ENCODE measurements at places on chromosomes 3 and 15.

DNA sequence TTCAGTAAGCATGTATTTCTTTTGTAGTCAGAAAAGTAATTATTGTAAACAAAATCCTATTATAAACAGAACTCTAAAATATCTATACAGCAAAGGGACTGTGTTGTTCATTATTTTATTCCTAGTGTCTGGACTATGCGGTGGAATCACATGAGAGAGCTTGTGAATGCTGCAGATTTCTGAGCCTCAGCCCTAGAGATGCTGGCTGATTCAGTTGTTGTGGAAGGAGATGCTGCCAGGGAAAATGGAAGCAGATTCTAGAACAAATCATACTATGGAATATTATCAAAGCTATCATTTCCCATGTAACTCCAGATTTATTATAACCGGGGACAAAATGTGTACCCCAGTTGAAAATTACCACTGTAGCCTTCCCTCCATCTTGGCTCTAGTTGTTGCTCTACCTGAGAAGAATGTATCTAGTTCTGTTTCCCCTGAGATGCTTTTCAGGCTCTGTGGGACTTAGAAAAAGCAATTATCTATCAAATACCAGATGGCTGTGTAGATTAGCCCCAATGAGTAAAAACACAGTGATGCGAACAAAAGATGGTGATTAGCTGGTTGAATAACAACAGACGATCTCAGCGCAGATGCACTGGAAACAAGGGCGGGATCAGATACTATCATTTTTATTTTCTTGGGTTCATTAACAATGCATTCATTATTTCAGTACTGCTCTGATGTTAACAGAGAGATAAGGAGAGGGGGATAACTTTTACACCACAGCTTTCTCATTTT lies 131.3 kb downstream of the TMEM108 start:
- no peak for DNase-seq

GRCh38 chr3:58801541-58801940 lies 135.0 kb upstream of the FAM3D start:
- peak; percentile 3 for DNase-seq

- DNase-seq, result no peak
Measured at GRCh38 chr15:64843991-64844390, 2.3 kb downstream of the PLEKHO2 start.

- no peak for DNase-seq
Measured at GRCh38 chr15:44883199-44883877, 73.1 kb upstream of the TERB2 start.

- DNase-seq, result peak; percentile 67
Measured at GRCh38 chr15:36831904-36832287, 252.5 kb downstream of the CDIN1 start.

DNA sequence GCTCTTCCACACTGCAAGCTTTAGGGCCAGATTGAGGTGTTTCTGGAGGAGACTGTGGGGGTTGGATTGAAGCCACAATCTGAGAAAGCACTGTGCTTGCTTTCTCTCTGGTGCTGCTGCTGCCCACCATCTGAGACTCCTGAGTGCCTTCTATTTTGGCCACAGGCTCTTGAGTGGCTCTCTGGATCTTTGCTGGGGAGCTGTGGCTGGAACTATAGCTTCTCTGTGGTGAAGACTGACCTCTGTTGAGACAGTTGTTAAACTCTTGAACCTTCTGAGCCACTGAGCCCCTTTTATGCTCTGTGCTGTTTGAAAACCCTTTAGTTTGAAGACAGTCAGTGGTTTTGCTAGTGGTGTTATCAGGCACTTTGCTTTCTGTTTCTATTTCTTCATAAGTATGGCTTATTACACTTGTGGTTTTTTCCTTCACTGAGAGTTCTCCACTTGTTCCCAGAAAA lies 108.7 kb upstream of the TSPAN3 start:
- DNase-seq, result peak; percentile 63

GRCh38 chr15:84992157-84992944 lies 10.7 kb downstream of the PDE8A start:
- DNase-seq, result no peak

GRCh38 chr3:99483841-99484240 lies 154.6 kb upstream of the COL8A1 start:
- no peak for DNase-seq

DNA sequence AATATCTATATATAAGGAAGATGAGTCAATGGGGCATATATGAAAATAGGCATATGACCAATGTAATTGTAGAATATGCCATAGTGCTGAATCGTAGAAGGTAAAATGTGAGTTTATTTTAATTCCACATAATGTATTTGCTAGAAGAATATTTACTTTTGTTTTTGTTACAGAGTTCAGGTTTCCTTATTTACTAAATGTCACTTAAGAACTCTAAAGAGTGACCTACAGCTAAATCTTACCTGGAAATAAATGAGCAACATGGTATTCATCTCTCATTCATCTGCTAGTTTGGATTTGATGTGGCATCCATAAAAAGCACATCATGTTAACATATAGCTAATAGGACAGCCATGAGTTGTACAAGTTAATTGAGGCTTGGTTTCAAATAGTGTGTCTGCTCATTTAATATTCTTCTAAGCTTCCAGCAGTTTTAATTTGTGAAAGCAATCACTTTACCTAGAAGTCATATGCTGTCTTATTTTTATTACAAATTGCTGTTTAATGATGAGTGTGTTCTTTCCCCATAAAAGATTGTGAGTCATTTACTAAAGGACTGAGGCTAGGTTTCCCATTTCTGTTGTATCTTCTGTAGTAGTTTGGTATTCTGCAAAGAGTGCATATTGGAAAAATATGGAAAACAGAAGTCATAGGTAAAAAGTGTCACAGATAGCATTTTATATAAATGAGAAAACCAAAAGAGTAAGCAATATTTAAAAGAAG lies 222.1 kb upstream of the POU1F1 start:
- DNase-seq, result no peak

- peak; percentile 39 for DNase-seq
Measured at GRCh38 chr15:57376696-57377477, 582 bp downstream of the CGNL1 start.

DNA sequence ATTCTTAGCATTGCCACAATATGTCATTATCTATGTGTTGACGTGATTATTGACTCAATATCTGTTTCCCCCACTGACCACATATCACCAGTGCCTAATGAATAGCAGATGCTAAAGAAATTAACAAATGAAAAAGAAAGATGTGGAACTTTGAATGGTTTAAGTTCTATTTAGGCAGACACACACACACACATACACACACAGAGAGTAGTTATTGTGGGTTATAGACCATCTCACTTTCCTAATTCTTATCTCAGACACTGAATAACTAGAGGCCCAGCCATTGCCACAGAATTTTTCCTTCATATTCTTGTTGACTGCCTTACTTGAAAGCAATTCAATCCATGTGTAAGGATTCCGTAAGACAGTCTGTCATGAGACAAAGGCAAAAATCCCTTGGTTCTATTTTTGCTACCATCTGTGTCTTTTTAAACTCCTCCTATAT lies 61.9 kb upstream of the PHLDB2 start:
- no peak for DNase-seq

DNA sequence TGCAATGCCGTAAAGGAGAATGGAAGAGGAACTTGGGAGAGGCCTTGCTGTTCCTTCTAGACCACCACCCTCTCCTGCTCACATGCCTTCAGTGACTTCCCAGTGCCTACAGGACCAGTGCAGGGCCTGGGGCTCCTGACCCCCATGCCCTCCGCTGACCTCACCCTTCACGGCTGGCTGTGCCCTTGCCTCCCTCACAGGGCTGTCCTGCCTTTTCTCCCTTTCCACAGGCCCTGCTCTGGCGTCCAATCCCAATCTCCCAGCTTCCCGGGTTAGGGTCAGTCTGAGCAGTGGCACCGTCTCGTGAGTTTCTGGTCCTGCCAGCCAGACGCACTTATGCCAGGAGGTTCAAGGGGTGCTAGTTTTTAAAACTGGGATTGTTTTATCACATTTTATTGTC lies 110.4 kb downstream of the WNT7A start:
- DNase-seq, result no peak

- DNase-seq, result no peak
Measured at GRCh38 chr3:189269365-189269764, 97.6 kb downstream of the TPRG1 start.

DNA sequence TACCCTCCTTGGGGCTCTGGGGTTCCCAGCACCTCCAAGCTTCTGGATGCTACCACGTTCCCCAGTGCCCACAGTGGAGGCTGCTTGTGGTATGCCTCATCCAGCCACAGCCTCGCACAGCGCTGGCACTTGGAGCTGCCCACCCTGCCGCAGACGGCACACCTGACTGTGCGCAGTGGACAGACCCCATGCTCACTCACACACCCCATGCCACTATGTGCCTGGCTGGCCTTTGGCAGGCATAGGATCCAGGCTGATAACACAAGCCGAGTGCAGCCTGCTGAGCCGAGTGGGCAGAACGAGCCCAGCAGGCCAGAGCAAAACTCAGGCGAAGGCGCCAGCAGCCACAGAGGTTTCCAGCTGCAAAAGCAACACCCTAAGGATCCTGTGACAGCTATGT lies 311.5 kb downstream of the ULK4 start:
- no peak for DNase-seq

GRCh38 chr3:129122412-129123011 lies 908 bp upstream of the RAB43 start:
- DNase-seq, result peak; percentile 30

DNA sequence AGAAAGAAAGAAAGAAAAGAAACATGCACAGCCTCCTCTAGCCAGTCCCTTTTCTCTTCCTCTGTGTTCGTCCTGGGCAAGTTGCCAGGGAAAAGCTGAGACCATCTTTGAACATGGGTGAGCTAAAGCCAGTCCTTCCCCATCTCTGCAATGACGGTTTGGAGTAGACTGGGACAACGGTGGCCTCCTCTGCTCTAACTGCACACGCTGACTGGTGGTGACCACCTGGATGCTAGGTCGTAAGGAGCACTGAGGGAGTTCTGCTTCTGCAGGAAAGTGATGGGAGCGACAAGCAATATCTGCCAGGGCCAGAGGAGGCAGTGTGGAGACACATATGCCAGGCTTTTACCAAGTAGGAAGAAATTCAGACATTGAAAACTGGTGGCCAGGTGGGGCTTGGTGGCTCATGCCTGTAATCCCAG lies 111.7 kb downstream of the NUP210 start:
- peak; percentile 38 for DNase-seq

DNA sequence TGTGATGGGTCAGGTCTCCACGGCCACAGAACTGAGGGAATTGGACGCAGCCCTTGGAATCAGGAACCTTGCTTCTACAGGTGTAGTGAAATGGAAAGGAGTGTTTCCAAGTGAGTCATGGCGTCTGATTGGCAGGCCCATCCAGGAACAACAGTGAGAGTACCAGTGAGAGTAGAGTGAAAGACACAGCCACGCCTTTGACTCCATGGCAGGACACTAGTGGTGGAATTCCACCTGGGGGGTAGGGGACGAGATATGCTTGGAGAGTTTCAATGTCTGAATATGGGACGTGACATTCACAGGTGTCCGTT lies 3.0 kb upstream of the SLC28A1 start:
- DNase-seq, result no peak

DNA sequence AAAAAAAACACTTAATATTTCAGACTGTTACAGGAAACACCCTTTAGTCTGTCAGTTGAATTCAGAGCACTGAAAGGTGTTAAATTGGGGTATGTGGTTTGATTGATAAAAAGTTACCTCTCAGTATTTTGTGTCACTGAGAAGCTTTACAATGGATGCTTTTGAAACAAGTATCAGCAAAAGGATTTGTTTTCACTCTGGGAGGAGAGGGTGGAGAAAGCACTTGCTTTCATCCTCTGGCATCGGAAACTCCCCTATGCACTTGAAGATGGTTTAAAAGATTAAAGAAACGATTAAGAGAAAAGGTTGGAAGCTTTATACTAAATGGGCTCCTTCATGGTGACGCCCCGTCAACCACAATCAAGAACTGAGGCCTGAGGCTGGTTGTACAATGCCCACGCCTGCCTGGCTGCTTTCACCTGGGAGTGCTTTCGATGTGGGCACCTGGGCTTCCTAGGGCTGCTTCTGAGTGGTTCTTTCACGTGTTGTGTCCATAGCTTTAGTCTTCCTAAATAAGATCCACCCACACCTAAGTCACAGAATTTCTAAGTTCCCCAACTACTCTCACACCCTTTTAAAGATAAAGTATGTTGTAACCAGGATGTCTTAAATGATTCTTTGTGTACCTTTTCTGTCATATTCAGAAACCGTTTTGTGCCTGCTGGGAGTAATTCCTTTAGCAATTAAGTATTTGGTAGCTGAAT lies 17.9 kb downstream of the TMEM43 start:
- DNase-seq, result no peak

DNA sequence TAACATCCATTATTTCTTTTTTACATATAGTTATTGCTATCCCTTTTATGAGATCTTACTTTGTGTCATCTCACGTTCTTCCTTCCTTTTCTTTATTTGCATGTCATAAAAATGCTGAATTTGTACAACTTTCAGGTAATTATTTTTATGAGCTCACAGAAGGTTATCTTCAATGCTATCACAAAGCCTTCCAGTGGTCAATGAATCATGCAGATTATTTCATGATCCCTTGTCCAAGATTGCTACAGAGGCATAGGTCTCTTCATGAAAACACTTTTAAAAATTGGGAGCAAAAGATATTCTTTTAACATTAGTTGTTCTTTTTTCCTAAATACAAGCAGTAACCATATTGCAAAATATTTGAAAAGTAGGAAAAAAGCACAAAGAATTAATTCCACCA lies 880.1 kb upstream of the NR2F2 start:
- no peak for DNase-seq

DNA sequence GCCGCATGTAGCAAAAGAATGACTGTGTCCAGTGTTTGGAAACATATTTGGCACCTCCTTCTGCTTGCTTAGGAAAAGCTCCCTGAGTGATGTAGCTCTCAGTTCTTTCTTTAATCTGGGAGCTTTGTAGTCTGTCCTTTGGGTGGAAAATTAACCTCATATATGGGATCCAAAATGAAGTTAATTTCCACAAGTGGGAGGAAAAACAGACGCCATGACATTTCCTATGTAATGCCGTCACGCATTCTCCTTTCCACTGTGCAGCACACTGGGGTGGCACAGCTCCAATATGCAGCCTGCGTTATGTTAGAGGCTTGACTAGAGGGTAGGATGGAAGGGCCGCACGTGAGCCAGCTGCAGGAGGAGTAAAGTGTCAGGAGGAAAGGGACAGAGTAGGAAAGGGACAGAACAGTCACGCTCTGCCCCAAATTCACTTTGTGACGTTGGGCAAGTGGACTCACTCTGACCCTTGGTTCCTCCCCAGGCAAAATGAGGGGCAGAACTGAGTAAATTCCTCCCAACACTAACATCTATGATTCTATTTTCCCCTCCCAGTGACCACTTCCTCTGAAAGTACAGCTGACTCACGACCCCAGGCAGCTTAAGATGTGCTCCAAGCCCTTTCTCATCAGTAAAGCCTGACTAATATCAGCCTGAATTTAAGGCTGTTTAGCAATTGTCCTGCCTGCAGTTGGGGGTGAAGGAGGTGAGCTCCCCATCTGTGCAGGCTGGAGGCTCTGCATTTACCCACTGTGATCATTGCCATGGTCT lies 176.5 kb upstream of the PFN2 start:
- peak; percentile 93 for DNase-seq

DNA sequence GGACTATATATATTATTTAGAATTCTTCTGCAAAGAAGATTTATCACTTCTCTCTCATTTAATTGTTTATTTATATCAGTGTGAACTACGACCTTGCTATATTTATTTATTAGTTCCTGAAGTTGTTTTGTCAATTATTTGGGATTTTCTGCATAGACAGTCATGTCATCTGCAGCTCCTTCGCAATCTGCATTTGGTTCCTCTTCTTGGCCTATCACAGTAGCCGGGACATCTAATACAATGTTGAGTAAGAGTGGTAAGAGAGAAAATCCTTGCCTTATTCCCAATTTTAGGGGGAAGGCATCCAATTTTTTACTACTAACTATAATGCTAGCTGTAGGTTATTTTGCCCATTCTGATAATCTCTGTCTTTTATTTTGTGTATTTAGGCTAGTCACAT lies 39.4 kb downstream of the FOXL2 start:
- no peak for DNase-seq

- no peak for DNase-seq
Measured at GRCh38 chr3:128813097-128813496, 66.3 kb upstream of the ACAD9 start.

Measured in cardiac muscle cell (in vitro differentiated cells and primary cell).